Stimulated activated CD8-positive, alpha-beta memory T cell treated with anti-CD3 and anti-CD28 coated beads, Interleukin-4, amount 100 ng/mL, for 4 hours (primary cell): ENCODE measurements at places on chromosomes 16 and 17.

- DNase-seq, result no peak
These were observed 120.7 kb downstream of the GAS7 start for GRCh38 chr17:10077561-10078299.

DNA sequence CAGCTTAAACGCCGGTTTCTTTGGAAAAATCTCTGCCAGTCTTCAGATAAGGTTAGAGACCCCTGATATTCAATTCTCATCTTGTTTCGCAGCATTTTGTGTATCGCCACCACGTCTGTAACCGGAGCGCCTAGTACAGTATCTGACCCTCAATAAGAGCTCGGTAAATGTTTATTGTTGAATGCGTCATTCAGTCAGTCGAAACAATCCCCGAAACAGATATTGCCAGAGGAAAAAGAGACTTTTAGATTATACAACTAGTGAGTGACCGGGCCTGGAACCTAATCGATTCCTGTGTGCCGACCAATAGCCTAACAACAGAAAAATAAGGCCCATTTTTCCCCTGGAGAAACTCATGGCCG, 626 bp downstream of the PELP1 start:
- DNase-seq, result no peak

GRCh38 chr17:43723697-43724359, 34.8 kb downstream of the SOST start:
- no peak for DNase-seq

DNA sequence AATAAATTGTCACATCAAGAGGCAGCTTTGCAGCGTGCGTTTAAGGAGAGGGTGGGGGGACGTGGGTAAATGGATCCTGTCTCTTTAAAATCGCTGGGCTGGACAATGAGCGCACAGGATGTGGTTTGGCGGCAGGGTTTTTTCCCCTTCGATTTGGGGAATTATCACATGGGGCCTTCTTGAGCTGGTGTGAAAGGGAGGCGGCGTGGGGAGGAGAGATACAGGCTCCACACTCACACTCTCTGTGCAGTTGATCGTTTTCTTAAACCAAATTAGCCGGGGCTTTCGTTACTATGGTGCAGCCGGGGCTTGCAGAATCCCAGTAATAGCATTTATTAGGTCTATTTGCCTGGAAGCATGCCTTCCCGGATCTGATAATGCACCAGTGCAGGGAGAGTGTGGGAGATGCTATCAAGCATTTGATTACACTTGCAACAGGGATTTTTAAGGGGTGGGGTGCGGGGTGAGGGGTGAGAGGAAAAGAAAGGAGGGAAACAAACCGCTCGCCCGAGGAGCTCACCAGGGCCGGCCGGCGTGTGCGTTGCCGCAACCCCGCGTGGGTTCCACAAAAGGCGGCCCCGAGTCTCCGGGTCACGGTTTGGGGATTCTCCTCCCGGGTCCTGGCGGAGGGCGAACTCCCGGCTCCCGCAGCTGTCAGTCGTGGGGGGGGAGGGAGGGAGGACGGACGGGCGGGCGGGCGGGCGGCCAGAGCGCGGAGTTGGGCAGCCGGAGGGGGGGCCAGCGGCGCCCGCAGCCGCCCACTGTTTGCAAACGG, 58.8 kb upstream of the GSE1 start:
- peak; percentile 55 for DNase-seq

DNA sequence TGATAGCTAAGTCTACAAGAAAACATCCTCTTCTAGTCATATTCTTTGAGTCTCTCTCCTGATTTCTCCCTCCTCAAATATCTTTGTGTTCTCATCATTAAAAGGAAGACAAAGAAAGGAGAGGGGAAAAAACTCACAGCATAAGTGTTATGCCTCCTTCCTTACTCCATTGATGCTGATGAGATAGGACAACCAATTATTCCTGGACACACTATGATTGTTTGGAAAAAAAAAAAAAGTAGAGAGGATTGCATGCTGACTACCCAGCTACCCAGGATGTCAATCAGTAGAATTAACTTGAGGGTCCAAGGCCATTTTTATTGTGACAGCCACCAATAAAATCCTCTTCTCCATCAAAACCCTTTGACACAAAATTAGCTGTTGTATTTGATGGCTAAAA, 299.1 kb upstream of the CDH8 start:
- no peak for DNase-seq

DNA sequence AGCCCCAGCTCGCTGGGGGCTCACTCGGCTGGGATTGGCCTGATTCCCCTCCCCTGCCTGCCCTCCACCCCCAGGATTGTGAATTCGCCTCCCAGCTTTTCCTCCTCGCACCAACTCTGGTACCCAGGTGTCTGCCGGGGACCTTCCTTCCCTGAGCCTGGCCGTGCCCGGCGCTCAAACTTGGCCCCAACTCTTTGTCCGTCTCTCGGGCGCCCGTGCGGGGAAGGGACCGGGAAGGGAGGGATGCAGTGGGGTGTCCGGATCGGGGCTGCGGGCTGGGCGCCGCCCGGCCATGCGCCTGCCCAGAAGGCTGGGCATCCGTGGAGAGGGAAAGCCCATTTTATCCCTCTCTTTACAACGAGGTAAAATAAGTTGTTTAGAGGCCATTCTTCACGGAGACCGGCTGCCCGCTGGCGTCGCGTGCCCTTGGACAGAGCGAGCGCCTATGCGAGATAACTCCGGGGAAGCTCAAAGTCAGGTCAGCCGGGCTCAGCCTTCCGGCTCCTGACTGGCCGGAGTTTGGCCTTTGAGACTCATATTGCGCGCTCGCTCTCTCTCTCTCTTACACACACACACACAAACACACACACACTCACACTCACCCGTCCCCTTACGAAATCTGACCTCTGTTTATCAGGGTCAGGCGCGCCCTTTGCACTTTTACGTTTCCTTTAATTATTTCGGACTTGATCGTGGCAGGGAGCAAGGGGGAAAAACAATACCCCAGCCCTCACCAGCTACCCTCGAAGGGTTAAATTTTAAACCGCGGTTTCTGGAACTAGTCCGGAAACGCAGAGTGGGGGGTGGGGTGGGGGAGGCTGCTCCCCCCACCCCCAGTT, 774 bp upstream of the MAF start:
- DNase-seq, result no peak
